ENCODE measurements at places on chromosomes 12 and 14. TPM values are rescaled to one million over a fixed set of nuclear protein-coding genes. Genes with fewer than 3 reads are reported as not detected.

DNA sequence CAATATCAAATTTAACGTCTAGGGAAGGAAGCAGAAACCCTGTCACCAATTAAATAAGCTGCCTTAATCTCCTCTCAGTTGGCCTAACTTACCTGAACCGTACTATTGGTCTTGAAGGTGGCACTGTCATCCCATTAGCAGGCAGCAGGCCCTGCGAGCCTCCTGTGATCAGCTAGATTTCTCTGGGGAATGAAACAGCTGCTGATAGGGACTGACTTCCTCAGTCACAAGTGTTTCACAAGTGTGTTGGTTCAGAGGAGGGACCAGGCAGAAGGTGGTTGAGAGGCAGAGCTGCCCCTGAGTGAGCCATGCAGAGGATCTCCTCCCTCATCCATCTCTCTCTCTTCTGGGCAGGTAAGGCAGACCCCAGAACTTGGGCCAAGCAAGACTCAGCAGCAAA is 166.8 kb downstream of the DAD1 start:
- no peak for DNase-seq

RAB3IP gene
- total RNA-seq, result 23.1 TPM

GRCh38 chr12:47249082-47249481 is 169.3 kb upstream of the AMIGO2 start:
- no peak for DNase-seq

GRCh38 chr12:38138225-38139221 is 178.1 kb upstream of the ALG10B start:
- DNase-seq, result peak; percentile 55

GPR68 gene
- 12.7 TPM for total RNA-seq

DNA sequence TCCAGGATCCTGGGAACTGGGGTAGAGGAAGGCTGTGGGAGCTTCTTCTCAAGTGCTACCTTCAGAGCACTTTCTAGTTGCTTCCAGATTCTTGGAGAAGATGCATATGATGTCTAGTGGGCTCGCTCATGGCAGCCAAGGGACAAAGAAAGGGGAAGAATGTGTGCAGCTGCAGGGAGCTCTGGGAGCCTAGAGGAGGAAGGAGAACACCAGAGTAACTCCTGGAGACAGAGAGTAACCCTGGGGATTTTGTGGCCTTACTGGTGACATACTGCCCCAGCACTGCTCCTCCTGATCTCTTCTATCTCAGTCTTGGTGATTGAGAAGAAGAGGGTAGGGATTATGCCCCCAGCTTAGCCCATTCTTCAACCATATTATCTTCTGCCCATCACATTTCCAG is 10.3 kb upstream of the SP7 start:
- no peak for DNase-seq

- DNase-seq, result no peak
Observed at GRCh38 chr12:42660968-42661937, 71.7 kb upstream of the PRICKLE1 start.

DNA sequence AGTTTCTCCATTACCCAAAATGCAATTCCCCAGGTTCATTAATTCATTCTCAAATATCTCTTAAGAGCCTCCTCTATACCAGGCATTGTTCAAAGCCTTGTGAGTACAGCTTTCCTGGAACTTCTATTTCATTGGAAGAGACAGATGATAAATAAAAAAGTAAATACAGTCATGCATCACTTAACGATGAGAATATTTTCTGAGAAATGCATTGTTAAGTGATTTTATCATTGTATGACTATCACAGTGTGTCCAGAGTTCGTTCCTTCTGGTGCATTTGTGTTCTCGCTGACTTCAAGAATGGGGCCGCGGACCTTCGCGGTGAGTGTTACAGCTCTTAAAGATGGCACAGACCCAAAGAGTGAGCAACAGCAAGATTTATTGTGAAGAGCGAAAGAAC is 66.0 kb downstream of the ANO4 start:
- no peak for DNase-seq

- no peak for DNase-seq
Observed at GRCh38 chr12:56591961-56592360, 38.2 kb downstream of the BAZ2A start.

DNA sequence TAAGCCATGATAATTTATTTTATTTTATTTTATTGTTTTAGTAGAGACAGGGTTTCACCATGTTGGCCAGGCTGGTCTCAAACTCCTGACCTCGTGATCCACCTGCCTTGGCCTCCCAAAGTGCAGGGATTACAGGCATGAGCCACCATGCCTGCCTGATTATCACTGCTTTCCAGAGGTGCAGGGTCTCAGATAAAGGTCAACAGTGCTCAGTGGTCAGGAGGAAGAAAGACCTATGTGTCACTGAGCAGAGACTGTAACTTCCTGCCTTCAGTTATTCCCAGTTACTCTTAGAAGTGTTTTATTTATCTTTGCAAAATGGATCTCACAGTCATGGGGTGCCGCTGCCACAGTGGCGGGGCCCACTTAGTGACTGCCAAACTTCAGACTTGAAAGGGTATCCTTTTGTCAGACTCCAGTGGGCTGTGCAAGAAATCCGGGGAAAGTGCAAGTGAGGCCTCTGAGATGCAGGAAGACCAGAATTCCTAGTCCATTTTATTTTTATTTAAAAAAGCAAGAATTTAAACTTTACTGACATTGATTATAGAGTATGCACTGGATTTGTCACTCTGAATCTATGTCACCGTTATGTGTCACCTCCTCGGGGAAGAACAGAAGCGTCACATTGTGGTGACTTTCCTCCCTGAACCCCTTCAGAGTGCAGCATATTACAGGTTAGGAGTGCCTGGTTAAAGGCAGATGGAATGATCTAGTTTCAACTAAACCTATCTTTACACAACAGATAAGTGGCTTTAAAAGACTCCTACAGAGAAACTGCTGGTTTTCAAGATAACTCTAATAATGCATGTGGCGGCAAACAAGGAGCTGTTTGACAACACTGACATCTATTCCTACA is 59.1 kb upstream of the BICD1 start:
- DNase-seq, result no peak

DNA sequence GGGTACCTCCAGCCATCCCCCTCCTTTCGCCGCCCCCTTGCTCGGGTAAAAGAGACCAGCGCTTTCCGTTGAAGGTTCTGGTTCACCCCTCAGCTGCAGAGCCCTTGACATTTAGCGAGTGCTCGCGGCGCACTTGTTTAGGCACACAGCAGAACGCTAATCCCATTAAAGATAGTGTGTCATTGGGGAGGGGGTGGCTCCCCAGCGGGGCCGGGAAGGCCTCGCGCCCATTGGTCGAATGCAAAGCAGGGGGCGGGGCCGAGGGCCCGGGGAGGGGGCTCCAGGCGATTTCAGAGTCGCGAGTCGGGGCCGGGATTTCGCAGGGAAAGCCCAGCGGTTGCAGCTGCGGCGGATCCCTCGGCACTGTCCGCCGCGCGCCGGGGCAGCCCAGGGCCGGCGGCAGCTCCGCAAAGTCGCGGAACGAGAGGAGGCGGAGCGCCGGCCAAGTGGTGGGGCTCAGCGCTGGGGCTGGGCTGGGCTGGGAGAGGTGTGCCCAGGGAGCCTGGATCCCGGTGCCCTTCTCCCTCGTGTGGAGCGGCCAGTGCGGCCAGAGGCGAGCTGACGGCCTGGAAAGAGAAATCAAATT is 122.9 kb downstream of the TSPAN9 start:
- peak; percentile 13 for DNase-seq

POTEM gene
- total RNA-seq, result not detected

ABHD12B gene
- total RNA-seq, result not detected

DNA sequence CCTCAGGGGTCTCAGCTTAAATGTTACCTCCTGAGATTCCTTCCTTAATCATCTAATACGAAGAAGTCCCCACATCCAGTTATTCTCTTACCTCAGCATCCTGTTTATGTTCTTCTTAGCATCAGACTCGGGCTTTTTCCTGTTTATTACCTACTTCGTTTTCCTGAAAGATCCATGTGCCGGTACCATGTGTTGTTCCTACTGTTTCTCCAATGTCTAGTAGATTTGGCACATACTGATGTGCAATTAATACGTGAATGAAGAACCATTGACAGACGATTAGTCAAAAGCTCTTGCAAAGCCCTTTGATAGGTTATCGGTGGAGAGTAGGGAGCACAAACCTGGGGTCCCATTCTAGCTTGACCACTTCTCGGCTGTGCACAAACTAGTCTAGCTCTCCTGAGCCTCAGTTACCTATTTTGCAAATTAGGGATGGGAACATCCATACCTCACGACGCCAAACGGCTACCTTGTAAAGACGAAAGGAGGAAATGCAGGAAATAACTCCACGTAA is 735 bp upstream of the MAPKAPK5 start:
- no peak for DNase-seq

- DNase-seq, result no peak
Observed at GRCh38 chr12:39605996-39606395, 13.6 kb downstream of the ABCD2 start.

MYO1A gene
- total RNA-seq, result 3.3 TPM

GRCh38 chr12:103523771-103524170 is 28.0 kb upstream of the C12orf42 start:
- no peak for DNase-seq

- no peak for DNase-seq
Observed at GRCh38 chr14:93012951-93013719, 90.2 kb downstream of the CHGA start.

EML5 gene
- 2.9 TPM for total RNA-seq

- DNase-seq, result no peak
Observed at GRCh38 chr12:94769776-94770759, 119.7 kb upstream of the TMCC3 start.

DNA sequence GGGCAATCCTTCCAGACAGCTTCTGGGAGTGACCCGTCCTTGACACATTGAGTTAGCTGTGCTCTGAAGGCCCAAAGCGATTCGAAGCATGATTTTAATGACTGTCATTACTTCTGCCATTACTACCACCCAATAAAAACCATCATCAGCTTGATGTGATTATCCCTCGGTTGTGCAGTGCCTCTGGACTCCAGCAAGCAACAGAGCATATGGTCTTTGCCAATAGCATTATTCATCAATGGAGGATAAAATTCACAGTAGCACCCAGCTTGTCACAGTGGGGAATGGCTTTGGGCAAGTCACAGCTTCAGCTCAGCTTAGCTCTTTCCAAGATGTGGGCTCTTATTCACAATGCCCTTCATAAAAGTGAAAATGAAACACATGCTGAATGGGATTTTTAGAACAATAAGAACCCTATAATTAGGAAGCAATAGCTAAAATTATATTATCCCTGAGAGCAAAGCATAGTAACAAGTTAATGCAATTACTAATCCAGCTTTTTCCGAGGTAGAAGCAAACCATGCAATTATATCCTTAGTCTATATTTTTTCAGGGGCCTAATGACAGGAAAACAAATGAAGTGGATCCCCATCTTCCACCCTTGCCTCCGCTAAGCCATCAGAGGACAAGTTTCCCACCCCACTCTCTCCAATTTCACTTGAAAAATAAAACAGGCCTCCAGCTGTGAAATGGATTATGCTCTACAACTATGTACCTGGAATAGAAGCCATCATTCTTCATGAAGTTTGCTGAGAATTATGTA is 163.0 kb upstream of the EEA1 start:
- no peak for DNase-seq

KRT75 gene
- not detected for total RNA-seq

TEP1 gene
- 43.3 TPM for total RNA-seq

RAD52 gene
- total RNA-seq, result 3.1 TPM

SCARB1 gene
- 15.3 TPM for total RNA-seq

PLEKHD1 gene
- 0.05 TPM for total RNA-seq

ZNF84 gene
- 23.5 TPM for total RNA-seq

DNA sequence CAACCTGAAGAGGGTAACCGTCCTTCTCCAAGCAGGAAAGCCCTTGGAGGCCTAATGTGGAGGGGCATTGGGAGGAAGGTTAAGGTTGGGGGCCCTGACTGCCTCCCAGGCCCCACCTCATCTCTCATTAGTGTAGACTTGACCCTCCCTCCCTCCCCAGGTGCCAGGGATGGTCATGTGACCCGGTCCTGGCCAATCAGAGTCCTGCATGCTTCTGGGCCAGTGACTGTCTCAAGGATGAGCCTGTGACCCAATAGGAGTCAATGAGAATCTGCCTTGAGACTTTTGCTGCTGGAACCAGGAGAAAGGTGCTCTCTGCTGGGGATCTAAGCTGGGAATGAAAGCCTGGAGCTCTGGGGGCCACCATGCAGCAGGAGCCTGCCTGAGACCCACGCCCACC is 70.8 kb downstream of the NCOR2 start:
- DNase-seq, result no peak

GRCh38 chr12:117671734-117672133 is 297.1 kb downstream of the KSR2 start:
- DNase-seq, result no peak

EAPP gene
- total RNA-seq, result 37.5 TPM

DNA sequence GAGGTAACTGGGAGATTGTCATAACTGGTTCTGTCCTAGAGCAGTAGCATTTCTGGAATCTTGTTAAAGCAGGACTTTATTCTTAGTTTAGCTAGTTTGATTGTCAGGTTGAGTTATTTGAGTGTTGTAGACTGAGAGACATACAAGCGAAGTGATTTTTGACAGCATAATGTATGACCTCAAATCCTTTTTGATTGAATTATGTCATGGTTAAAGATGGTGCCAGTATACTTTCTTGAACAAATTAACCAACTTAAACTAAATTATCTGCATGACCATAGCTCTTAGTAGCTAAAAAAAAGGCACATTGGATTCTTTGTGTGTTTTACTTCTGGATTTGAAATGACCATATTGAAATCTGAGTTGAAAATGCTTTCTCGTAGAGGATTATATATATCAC is 626.6 kb downstream of the TMTC2 start:
- no peak for DNase-seq

NELL2 gene
- 82.3 TPM for total RNA-seq

Measured in activated naive CD4-positive, alpha-beta T cell treated with anti-CD3 and anti-CD28 coated beads, Interleukin-2, amount 50 U/mL, for 72 hours (primary cell).